ENCODE measurements at places on chromosomes 16 and 17. TPM values are rescaled to one million over a fixed set of nuclear protein-coding genes. Genes with fewer than 3 reads are reported as not detected.

DNA sequence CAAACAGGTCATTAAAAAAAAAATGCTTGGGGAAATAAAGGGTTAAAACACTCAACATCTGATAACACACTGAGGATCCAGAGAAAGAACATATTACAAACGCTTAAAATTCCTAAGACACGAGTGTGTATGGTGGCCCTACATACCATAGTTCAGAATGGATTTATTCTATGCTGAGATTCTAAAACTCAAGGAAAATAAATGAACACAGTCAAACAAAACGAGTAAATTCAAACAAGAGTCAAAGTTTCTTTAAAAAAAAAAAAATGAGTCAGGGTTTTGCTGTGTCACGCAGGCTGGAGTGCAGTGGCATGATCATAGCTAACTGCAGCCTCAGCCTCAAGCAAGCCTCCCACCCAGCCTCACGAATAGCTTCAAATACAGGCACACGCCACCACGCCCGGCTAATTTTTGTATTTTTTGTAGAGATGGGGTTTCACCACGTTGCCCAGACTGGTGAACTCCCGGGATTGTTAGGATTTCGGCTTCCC, 17.4 kb downstream of the CRK start:
- DNase-seq: no peak

DNA sequence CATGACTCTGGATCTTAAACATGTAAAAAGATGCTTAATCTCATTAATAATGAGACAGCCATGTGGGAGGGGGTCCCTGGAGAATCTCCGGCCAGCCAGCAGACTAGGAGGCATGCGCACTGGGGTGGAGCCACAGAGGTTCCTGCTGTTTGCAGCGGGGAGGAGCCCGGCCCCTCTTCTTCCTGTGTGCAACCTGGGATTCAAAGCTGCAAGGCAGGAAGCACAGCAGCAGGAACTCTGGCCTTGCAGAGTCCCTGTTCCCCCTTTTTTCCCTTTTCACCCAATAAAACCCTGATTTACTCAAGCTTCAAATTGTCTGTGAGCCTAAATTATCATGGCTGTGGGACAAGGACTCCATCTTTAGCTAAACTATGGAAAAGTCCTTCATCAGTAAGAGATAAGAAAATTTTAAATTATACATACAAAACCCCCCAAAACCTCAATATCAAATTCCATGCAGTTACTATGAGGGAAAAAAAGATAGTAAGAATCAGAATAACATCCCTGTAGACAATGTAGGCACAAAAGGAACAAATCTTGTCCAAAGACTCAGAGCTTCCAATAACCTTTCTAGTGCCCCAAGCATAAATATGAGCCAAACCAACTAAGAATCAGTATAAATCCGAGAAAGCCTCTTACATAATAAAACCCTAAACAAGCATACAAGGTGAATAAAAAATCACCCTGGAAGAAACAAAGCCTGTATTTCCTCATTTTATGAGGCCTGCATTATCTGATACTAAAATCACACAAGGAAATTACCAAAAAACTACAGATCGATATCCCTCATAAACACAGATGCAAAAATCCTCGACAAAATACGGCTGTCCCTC, 12.1 kb downstream of the CFDP1 start:
- DNase-seq: no peak

DNA sequence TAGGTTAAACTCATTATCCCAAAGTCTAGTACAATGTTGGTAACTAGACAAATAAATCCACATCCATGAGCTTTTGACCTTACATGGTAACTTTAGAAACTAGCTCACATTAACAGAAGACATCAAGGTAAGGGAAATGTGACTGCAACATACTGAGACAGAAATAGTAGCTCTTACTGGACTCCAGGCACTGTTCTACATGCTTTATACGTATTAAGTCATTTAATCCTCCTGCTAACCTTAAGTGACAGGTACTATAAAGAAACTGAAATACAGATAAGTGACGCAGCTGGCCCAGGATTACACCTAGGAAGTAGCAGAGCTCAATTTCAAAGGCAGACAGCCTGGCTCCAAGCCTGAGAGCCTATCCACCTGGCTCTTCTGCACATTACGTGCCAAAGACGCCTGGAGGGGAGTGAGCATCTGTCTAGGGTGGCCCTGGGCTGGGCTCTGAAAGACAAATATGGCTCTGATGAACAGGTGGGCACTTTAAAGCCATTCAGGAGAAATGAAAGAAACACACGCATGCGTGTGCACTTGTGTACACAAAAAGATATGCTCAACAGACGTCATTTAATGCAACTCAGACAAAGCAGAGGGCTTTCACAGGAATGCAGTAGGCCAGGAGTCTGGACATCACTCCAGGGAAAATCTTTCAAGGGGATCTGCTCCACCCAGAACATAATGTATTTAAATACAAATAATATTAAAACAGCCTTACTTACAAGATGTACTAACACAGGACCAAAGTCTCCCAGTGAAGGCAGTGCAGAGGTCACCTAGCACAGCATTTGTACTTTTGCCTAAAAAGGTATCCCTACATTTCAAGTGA, 4.4 kb downstream of the ZC3H7A start:
- no peak for DNase-seq

GRCh38 chr17:80656590-80656989, 112.0 kb downstream of the RPTOR start:
- no peak for DNase-seq

LRRC37A2 gene
- 5.6 TPM for polyA plus RNA-seq

IQCK gene
- 13.9 TPM for polyA plus RNA-seq

Data from endothelial cell of umbilical vein (primary cell).